Stimulated activated CD4-positive, alpha-beta T cell treated with anti-CD3 and anti-CD28 coated beads, TNF-alpha, amount 100 ng/mL, for 48 hours (primary cell): ENCODE measurements at places on chromosomes 13 and 19.

DNA sequence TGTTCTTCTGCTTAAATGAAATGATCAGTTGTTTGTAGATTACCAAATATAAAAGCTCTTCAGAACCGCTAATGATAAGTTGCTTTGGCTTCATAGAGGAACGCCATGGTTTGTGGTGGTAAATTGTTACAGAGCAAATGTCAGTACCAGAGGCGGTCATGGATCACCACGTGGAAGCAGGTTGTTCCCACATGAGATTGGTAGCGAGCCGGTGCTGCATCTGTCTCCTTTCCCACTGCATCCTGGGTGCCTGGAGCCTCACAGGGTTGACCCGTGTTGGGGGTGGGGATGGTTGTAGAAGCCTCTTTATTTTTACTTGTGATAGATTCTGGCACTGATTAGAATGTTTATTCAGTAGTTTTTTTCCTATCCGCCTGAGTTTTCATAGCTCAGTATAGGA lies 14.7 kb downstream of the GARRE1 start:
- no peak for DNase-seq

GRCh38 chr19:23855676-23856075 lies 59.0 kb upstream of the ZNF726 start:
- no peak for DNase-seq

- no peak for DNase-seq
Measured at GRCh38 chr19:5865772-5866171, 4.6 kb downstream of the FUT5 start.

DNA sequence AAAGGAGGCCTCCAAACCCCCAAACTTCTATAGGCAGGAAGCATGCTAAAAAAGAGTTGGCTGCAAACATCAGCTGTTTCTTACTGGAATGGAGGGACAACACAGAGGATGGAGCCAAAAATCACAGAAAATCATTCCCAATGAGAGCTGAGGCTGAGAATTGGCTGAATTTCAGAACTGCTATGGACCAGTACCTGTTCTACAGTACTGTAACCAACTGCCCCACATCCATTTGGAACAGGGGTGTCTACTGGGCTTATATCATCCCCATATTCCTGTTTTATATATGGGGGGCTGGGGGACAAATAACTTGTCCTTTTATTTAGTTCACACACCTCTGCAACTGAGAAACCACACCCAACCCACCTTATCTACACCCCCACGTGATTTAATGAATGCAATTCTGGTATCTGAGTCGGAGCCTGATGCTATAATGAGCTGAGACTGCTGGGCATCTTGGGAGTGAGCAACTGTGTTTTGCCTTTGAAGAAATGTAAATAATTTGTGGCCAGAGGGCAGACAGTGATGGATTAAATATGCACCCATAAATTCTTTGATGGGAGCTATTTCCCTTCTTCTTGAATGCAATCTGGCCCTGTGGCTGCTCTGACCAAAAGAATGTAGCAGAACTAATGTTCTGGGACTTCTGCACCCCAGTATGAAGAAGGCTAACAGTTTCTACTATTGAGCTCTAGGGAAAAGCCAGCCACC lies 82.6 kb downstream of the TBC1D4 start:
- DNase-seq: no peak

GRCh38 chr19:10876459-10877240 lies 5.3 kb downstream of the CARM1 start:
- DNase-seq: no peak

- no peak for DNase-seq
Measured at GRCh38 chr19:4829001-4829712, 2.4 kb downstream of the TICAM1 start.

DNA sequence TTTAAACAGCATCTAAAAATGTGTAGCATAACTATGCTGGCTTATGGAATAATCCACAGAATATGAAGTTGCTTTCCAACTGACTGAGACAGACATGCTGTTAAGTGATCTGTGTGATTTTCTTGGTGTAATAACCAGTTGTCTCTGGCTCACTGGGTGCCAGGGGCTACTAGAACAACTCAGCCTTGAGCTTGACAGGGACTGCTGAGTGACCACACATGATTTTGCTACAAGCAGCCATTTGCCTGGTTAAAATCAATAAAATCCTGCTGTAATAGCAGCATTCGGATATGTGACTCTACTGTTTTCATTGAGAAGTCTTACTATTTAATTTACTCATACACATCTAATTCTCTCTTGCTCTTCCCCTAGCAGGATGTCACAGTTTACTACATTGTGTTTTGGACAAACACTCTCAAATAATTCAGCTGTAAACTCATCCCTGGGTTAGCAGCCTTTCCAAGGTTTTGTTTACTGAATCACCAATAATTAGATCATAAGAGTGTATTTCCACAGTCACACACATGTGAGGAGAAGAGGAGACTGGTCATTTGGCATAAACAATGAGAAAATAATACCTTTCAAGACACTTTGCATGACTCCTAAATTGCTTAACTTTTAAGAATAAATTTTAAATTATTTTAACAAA lies 426.2 kb downstream of the PCDH9 start:
- no peak for DNase-seq

GRCh38 chr13:111905609-111905945 lies 161.4 kb upstream of the SOX1 start:
- DNase-seq: no peak

DNA sequence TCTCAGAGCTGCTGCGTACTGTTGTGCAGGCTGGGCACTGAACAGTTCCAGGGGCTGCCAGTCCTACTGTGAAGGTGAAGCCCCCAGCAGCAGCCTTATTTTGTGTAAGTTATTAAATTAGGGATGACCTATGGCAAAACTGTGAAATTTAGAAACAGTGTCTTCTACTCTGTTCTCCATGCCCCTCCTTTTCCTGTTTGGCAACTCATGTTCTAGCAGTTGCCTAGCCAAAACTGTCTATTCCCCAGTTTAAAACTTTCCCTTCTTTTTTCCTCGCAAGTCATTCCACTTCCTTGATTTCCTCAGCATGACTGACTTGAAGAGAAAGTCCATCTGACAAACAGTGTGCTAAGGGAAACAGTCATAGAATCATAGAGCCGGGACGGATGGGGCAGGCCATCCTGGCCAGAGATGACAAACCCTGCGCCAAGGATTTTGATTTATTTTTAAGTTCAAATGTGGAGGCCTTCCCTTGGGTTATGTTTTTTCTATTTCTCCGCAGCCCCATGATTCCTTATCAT lies 78.1 kb upstream of the OLFM4 start:
- no peak for DNase-seq

- peak; percentile 14 for DNase-seq
Measured at GRCh38 chr13:52010890-52011631, at the start of gene ATP7B. TSS of gene ATP7B (minus strand) at chr13:52011450. CDS start at chr13:52011337, 113 bp downstream.

GRCh38 chr19:3671680-3672574 lies 28.3 kb downstream of the PIP5K1C start:
- no peak for DNase-seq

DNA sequence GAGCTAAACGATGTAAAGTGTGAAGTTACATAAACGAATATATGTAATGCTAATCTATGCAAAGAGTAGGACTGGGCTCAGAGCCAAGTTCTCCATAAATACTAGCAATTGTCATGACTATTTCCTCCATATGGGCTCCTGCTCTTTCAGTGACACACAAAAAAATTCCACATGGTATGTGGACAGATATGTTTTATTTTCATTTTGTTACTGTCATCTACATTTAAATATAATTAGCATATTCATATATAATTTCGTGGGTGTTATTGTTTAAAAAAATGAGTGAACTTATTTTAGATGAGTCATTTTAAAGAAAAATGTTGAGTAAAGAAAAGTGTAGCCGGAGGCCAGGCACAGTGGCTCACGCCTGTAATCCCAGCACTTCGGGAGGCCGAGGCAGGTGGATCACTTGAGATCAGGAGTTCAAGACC lies 5.0 kb upstream of the IGSF23 start:
- DNase-seq: no peak

- no peak for DNase-seq
Measured at GRCh38 chr19:44810234-44811121, 1.6 kb downstream of the BCAM start.

- DNase-seq: no peak
Measured at GRCh38 chr19:42252365-42253244, 2.3 kb downstream of the ERF start.

GRCh38 chr13:20969182-20969581 lies 66.6 kb upstream of the XPO4 start:
- DNase-seq: no peak

DNA sequence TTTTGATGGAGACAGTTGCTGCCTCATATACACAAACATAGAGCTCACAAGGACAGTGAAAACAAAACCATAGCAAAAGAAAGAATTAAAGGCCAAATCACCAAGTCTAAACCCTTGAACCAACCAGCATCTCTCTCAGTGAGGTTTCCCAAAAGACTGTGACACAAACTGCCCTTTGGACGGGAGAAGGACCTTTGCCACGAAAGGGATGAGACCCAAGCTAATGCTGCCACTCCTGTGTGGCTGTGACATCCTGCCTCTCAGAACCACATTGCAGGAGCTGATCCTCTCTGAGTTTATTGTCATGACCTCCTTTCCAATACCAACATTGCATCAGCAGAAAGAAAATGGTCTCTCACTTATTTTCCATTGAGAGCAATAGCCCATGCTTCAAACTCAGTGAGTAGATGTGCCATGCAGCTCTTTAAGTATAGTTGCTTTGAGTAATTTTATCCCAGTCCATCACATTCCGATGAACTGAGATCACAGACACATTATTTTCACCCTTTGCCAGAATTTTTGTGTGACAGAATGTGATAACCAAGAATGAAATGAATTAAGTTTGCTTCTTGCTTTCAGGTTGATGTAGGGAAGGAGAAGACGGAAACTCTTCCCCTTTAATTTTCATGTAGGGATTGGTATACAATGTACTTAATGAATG lies 133.5 kb upstream of the IRS2 start:
- DNase-seq: no peak

GRCh38 chr13:84430446-84430845 lies 548.2 kb upstream of the SLITRK1 start:
- no peak for DNase-seq

GRCh38 chr19:32361574-32362317 lies 16.3 kb downstream of the ZNF507 start:
- no peak for DNase-seq

DNA sequence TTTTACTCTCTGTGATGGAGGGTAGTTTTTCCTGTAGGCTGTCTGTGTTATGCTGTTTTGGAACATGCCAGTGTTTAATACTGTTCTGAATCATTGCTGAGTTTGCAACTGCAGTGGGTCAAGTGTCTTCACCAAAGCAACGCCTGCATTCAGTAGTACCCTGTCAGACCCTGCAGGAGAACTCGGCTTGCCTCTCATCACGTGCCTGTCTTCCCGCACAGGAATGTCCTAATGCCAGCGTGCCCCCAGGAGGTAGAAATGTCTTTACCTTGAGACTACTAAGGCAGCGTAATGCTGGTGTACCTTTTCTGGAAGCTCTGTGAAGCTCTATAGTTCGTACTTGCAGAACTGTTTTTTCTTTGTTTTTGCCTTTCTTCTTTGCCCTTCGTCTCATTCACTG lies 42.3 kb downstream of the POLR1D start:
- no peak for DNase-seq

GRCh38 chr13:102295316-102296048 lies 106.4 kb downstream of the FGF14 start:
- no peak for DNase-seq

GRCh38 chr19:34096020-34096915 lies 76.0 kb upstream of the LSM14A start:
- DNase-seq: no peak

DNA sequence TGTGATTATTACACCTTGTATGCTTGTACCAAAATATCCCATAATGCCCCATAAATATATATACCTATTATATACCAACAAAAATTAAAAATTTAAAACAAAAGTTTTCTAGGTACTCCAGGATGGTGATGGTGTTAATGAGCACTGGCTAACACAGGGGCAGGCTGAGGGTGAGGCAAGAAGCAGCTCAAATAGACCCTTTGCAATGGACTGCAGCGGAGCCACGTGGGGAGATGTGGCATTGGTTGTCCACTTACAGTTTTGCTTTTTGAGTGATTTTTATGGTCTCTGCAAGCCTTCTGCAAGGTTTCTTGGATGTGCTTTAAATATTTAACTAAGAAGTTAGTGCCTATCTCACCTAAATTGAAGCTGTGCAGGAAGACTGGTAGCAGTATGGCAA lies 132.9 kb downstream of the RAP2A start:
- DNase-seq: no peak

DNA sequence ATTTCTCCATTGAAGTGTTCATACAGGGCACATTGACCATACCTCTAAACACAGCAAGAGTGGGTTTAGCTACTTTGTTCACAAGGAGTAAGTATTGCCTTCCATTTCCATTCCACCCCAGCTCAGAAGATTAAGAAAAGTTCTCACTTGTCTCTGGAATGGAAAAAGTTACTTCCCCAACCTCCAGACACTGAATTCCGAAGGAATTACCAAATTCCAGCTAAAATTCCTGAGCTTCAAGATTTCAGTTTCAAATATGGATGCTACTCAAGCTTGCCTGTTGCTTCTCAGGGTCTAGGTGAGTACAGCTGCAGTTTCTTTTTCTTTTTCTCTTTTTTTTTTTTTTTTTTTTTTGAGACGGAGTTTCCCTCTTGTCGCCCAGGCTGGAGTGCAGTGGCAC lies 33.6 kb downstream of the TEX26 start:
- DNase-seq: no peak

DNA sequence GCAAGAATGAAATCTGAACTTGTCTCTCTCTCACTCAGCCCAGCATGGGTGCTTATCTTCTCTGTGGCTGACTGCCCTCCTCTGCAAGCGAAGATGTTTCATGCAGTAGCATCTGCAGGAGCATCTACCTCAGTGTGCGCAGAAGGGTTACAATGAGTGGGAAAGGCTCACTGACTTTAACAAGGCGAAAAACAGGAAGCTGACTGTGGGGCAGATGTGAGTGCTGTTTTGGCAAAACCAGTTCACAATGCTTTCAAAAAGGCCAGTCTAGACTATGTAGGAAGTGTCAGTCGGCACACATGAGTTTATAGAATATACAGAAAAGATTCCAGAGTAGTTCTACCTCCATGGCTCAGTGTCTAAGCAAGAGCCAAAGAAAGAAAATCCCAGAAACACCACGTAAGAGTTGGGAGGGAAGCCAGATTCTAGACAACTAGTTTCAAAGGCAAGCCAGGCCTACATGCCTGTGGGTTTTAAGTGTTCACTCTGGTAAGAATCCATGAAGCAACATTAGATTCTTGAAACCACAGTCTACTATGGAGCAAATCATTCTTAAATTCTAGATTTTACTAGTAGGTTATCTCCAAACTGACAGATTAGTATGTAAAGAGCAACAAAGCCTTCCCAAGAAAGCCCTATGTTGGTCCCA lies 124.5 kb downstream of the ABCC4 start:
- no peak for DNase-seq

DNA sequence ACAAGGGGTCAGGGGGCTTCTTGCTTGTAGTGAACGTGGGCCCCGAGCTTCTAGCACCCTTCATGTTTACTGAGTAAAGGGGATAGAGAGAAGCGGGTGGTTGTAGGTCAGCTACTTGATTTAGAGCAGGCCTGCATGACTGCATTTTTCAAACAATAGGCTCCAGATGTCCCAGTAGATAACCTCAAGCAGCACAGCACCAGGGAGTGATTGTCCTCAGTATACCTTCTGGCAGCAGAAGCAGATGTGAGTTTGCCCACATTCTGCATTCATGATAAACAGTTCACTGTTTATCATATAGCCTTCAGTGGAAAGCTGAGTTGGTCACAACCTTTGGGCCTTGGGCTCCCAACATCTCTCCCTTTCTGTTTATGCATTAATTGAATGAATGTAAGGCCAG lies 4.8 kb downstream of the ZNF439 start:
- DNase-seq: no peak

- DNase-seq: no peak
Measured at GRCh38 chr13:67366533-67366932, 136.4 kb upstream of the PCDH9 start.
